ENCODE measurements at places on chromosomes 5 and 9.

DNA sequence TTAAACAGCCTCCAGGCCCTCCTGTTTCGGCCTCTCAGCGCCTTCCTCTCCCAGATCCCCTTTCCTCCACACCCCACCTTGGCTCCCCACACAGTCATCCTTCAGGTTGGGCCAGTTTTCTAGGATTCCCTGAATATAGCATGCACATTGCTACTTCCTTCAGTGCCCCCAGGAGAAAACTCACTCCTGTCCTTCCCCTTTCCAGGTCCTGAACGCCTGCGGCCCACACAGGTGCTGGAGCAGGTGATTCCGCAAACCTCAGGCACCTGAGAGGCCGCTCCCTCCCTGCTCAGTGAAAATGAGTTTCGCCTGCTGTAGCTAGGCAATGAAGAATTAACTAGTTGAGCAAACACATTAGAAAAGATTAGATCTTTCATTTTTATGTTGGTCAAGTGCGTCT lies 185.0 kb downstream of the MED10 start:
- DNase-seq, result no peak

- no peak for DNase-seq
These were observed 52.6 kb upstream of the GARNL3 start for GRCh38 chr9:127211983-127212382.

DNA sequence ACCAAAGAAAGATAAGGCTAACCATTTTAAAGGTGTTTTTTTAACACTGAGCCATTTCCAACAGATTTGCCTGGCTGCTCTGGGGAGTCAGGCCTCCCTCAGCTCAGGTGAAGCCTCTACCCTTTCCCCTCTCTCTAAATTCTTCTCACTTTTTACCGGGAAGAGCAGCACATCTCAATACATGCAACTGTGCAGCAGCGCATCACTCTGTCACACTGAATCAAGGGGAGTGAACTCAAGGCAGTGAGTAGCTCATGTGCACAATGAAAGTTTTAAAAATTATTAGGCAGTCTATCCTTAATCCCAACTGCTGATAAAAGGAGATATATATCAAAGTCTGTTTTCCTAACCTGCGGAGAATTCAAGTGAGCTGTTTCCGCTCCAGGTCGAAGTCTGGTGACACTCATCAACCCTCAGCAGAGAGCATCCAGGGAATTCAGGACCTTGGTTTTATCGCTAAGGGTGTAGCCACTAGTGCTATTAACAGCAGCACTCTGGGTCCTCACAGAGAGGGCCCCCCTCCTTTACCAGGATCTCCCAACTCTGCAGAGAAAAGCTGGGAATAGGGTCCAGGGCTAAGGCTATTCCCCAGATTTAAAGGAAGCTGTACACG lies 1.0 kb downstream of the CEMIP2 start:
- no peak for DNase-seq

- no peak for DNase-seq
These were observed 787.4 kb upstream of the RGMB start for GRCh38 chr5:97986069-97986468.

DNA sequence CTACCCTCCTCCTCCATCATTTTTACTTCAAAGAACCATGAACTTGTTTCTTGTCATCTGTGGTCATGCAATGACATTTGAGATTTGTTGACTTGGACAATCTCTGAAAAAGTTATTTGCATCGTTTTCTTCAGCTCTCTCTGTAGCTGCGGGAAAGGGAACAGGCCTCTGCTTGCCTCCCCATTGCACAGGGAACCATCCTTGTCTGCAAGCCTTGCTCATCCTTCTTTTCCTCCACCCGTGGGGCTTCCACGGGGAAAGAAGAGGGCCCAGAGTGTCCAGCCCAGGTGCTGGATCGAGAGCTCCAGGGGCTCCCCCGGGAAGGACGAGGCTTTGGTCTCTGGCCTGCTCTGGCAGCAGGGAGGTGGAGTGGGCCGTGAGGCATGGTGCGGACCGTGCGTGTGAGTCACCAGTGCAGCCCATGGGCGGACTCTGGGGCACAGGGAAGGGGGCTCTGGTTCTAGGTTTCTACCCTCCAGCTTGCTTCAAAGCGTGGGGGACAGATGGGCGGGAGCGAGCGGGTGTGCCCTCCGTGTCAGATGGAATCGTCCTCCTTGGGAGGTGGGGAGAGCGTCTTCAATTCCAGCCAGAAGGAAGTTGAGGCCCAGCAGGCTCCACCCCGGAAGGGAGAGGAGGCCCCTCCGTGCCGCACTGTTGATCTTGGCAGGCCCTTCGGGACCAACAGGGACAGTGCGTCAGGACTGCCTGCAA lies 6.0 kb upstream of the IRX4 start:
- DNase-seq, result no peak

GRCh38 chr5:115262011-115262320 lies 711 bp downstream of the PGGT1B start:
- no peak for DNase-seq

- no peak for DNase-seq
These were observed 49.3 kb upstream of the FANCC start for GRCh38 chr9:95366731-95367325.

DNA sequence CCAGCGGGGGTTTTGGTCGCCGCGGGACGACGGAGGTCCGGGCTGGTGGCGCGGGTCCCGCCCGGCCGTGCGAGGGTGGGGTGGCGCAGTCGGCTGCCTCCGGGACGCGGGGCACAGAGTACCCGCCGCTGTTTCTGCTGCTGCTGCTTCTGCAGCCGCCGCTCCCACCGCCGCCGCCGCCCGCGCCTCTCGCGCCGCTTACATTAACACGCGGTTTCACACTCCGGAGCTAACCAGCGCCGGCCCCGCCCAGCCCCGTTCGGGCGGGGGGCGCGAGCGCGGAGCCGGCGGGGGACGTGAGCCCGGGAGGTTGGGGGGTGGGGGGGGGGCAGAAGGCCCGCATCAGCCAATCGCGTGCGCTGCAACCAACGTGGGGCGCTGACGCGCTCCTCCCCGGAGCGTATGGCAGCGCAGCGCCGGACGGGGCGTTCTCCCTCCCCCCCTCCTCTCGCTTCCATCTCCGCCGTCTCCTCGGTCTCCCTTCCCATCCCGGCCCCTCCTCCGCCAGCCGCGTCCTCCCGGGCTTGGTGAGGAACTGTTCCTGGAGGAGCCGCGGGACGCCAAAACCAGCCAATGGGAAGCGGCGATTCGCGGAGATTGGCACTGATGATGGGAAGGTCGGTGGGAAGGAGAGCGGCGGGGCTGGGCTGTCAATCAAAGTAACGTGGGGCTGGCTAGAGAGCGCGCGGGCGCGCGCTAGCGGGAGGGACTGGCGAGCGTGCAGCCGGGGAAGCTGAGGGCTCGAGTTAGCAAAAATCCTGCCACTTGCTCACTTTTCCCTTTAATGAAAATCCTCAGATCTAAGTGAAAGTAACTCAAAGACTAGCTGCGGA lies at the start of gene TLE1:
TSS of gene TLE1 (minus strand) at position 205 of the 833 bp plus-strand sequence. CDS start 1,307 bp downstream, outside the sequence.
- DNase-seq, result peak; percentile 100

DNA sequence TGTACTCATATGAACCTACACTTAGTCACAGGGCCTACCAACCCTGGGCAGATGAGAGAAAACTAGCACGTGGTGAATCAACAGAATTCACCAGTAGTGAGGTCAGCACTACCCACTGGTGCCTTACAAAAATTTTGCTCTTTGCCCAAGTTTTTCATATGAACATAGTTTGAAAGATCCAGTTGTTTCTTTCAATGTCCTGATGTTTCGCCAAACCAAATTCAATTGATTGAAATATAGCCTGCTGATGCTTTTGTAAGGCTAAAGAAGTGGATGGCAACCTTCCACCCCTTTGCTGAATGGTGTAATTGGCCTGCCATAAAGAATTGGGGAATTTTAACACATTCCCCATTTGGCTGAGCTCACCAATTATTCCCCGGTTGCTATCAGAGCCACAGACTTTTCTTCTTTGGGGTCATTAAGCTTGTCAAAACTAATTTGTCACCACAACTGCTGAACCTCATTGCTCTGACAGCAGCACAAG lies 339.2 kb downstream of the GLIS3 start:
- DNase-seq, result no peak

DNA sequence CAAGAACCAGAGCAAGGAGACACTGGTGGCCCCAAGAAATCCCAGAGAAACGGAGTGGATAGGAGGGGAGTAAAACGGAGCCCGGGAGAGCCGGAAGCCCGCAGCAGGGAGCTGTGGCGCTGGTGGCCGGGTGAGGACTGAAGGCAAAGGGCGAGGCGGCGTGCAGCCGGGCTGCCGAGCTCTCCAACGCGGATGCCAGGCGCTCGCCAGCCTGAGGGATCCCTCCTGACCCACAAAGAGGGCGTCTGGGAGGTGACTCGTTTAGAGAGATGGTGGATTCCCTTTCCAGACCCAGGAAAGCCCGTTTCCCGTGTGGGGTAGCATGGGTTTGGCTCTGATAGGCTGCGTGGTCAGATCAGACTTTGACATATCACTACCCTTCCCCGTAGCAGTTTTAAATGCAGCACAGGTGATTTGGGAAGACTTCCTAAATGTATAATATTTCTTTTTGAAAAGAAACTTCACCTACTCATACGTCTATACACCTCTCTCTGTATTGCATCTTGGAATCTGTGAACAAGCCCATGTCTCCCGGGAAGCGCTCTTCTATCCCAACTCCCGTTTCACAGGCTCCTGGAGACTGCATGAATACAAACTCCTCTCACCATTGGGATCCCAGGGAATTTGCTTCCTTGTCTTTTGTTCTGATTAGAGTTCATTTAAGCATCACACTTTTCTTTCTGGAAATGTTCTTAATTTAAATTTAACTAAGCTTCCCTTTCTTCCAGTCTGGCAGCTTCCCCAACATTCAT lies 158.1 kb downstream of the C9orf152 start:
- DNase-seq, result no peak

DNA sequence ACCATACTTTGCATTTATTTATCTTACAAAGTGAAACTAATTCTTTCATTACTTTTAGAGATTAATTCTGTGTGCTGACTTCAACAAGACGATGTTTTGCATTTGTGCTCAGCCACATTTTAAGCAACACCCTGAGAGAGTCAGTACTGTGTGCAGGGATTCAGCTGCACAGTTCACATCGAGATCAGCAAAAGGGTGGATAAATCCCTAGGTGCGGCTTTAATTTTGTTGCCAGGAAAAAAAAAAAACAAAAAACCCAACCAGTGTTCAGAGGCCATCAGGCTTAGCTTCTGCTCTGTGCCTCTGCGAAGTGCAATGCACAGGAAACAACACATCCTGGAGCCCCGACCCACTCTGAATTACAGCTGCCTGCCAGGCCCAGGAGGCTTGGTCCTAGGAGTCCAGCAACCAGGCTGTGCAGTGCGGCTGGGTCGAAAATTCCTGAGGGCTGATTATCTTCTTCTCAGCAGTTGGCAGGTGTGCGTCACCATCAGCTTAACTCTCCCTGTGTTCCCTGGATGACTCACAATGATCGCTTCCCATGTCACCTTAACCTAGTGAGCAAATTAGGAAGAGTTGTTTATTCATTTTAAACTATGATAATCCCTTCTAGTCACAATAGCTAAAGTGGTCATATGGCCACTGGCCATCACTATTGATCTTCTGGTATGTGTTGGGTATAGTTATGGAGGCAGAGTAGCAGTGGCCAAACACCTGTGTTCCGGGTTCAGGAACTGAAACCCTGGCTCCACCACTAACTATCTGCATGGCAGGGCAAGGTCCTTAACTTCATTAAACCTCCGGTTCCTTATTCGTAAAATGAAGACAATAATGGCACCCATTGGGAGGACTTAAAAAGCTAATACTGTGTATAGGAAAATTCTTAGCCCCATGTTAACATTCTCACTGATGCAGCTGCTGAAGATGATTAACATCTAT lies 31.2 kb upstream of the NDUFB6 start:
- DNase-seq, result no peak

DNA sequence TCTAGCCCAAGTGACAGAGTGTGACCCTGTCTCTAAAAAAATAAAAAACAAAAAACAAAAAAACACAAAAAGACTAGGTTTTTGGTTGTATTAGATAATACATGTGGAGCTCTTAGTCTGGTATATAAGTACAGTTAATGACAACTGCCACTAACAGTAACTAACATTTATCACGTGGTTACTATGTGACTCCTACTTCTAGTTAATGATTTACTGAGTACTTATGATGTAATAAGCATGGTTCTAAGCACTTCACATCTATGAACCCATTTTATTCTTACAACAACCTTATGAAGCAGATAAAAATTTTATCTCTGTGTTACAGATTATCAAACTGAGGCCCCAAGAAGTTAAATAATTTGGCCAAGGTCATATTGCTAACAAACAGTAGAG lies 6.1 kb upstream of the TMEFF1 start:
- DNase-seq, result no peak

DNA sequence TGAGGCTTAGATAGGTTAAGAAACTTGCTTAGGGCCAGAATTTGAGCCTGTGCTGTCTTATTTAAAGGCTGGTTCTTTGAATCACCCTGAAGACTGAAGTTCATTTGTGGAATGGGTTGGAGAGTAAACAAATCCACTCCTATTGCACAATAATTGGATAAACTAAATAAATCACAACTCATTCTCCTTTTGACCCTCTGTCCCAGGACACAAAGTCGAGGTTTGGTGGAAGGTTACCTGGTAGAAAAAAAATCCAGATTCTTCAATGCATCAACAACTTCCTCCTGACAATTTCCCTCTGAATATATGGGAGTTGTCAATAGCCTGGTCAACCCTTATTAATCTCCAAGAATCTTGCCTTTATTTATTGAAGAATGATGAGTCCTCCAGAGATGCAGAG lies 28.9 kb downstream of the TBC1D2 start:
- DNase-seq, result no peak

- no peak for DNase-seq
These were observed 197.2 kb upstream of the PAPPA start for GRCh38 chr9:115956371-115956770.

DNA sequence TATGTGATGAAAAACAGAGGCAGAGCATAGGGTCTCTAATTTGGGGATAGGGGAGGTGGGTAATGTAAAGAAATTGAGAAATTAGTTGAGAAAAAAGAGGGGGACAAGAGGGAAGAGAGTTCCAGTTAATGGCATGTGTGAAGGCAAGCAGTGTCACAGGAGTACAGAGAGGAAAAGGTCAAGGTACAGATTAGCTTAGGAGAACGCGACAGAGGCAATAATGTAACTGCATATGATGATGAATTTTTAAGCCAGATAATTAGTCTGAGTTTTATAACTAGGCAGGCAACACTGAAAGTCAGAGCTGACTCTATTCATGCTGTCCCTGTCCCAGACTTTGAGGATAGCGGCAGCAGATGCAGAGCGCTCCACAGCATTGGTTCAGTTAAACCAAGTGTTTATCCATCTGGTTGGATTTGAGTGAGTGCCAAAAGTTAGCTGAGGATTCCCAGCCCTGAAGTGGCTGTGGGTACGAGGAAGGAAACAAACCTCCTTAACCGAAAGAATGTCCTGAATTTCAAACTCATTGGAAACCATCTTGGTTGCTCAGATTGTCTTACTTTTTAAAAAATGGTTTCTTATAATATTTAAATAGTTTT lies 315.2 kb downstream of the ARHGAP26 start:
- no peak for DNase-seq

GRCh38 chr9:102106439-102106838 lies 368.0 kb upstream of the GRIN3A start:
- no peak for DNase-seq

- no peak for DNase-seq
These were observed 292.3 kb downstream of the SMARCA2 start for GRCh38 chr9:2307480-2307879.

- DNase-seq, result no peak
These were observed 16.3 kb downstream of the TNFSF8 start for GRCh38 chr9:114914139-114914538.

Data from coronary artery (tissue), 2 donors.